ENCODE measurements at places on chromosomes 1 and 21. TPM values are rescaled to one million over a fixed set of nuclear protein-coding genes. Genes with fewer than 3 reads are reported as not detected.

The DHCR24 gene
- 50.1 TPM for total RNA-seq

The CACNA1S gene
- total RNA-seq, result not detected

The CAPN9 gene
- not detected for total RNA-seq

The C4BPA gene
- total RNA-seq, result 0.52 TPM

The GBP7 gene
- not detected for total RNA-seq

The RNF207 gene
- total RNA-seq, result 7.9 TPM

The RNU1-1 gene
- not detected for total RNA-seq

The CRYAA gene
- total RNA-seq, result not detected

The IGSF8 gene
- 10.4 TPM for total RNA-seq

The DRAM2 gene
- 19.4 TPM for total RNA-seq

The KLF18 gene
- not detected for total RNA-seq

The C8A gene
- not detected for total RNA-seq

The IL12RB2 gene
- total RNA-seq, result 0.12 TPM

The PPP1R15B gene
- 26.0 TPM for total RNA-seq

The CASZ1 gene
- total RNA-seq, result 2.1 TPM

The LCE2D gene
- not detected for total RNA-seq

The HAO2 gene
- total RNA-seq, result not detected

The VWA5B1 gene
- not detected for total RNA-seq

The SLC1A7 gene
- total RNA-seq, result not detected

The ATP1A2 gene
- 0.10 TPM for total RNA-seq

The S100A3 gene
- total RNA-seq, result 114 TPM

The F5 gene
- 0.09 TPM for total RNA-seq

The FAM72D gene
- 6.9 TPM for total RNA-seq

The FMOD gene
- total RNA-seq, result not detected

The E2F2 gene
- total RNA-seq, result 2.2 TPM

The HFM1 gene
- total RNA-seq, result 0.06 TPM

The SPRR2A gene
- total RNA-seq, result not detected

The AUNIP gene
- 7.8 TPM for total RNA-seq

The ZNF683 gene
- not detected for total RNA-seq

The LEMD1 gene
- not detected for total RNA-seq

The CFHR2 gene
- total RNA-seq, result not detected

The JTB gene
- 160 TPM for total RNA-seq

The LHX8 gene
- 0.91 TPM for total RNA-seq

The ZNF648 gene
- not detected for total RNA-seq
